ENCODE measurements at places on chromosomes 3 and 15. TPM values are rescaled to one million over a fixed set of nuclear protein-coding genes. Genes with fewer than 3 reads are reported as not detected.

DUT gene
- polyA plus RNA-seq, result 165 TPM

CAND2 gene
- polyA plus RNA-seq, result 7.9 TPM

P2RY12 gene
- polyA plus RNA-seq, result 1.3 TPM

SST gene
- polyA plus RNA-seq, result 0.27 TPM

GPR15 gene
- polyA plus RNA-seq, result not detected

Data from left renal pelvis (tissue), 4 donors.